ENCODE measurements at places on chromosomes 7 and 10.

GRCh38 chr10:77004917-77005564 lies 632.6 kb downstream of the KCNMA1 start:
- DNase-seq: no peak

DNA sequence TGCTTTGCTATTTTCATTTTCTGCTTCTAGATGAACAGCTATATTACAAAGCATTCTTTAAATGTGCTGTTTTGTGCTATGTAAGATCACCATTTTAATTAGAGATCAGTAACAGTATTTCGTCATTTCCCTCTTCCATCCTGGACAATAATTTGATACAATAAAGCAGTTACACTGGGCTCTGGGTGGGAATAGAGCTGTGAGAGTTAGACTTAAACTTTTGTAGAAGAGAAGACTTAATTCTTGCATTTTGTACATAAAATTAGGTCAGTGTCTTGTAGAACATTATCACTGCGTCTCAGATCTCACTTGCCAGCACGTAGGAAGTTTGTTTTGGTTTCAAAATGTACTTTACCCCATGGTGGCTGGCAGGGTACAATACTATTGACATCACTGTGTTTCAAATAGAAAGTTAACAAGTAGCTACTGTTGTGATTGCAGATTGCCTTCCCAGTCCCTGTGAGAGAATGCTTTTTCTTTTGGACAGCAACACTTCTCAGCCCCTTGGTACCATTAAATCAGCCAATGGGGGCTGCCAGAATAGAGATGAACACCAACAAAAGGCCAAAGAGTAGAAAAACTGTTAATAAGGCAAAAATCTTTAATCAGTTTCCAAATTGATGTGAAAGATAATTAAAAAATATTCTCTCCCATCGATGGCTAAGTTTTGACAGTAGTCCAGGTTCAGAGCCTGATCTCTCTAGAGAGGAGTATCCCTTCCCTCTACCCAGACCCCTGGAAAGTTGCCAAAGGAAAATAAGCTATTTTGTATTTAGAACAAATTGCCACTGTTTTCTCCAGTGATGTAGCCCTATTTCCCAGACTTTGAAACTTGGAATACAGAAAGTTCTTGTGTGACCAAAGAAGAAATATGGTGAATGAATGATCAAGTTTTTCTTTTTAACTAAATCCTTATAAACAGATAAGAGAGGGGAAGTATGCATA lies 35.1 kb downstream of the SMNDC1 start:
- no peak for DNase-seq

- no peak for DNase-seq
Measured at GRCh38 chr10:9834434-9834833, 1183.2 kb upstream of the CELF2 start.

- DNase-seq: no peak
Measured at GRCh38 chr10:23966504-23967051, 242.4 kb upstream of the KIAA1217 start.

DNA sequence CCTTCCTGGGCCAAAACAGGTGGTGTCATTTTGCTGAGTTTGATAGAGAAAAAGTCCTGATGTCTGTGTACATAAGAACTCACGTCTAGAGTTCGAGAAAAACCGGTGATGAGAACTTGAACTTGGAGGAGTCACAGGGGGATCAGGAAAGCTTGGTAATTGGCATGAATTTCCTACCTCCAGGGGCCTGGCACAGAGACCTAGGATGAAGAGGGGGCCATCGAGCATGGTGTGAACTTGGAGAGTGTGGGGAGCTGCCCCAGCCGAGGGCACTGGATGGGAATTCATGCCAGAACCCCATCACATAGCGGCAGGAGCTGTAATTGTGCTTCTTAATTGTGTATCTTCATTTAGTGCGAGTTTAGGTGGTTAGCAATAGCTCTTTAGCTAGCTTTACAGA lies 82.2 kb downstream of the CUX1 start:
- DNase-seq: no peak

- DNase-seq: no peak
Measured at GRCh38 chr7:115822380-115822779, 208.2 kb downstream of the TFEC start.

DNA sequence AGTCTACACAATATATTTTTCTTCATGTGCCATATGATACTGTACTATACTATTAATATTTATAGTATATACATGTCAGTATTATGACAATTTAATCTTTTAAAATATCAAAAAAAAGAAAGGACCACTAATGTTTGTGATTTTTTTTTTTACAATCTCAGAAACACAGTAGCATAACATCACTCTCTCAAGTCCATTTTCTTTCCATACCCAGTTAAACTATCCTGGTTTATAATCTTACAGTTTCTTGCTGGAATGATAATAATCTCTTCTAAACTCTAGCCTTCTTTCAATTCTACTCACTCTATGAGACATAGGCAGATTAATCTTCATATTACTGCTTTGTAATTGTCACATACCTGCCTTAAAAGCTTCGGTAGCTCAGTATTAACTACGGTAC lies 8.9 kb upstream of the PHYHIPL start:
- DNase-seq: no peak

DNA sequence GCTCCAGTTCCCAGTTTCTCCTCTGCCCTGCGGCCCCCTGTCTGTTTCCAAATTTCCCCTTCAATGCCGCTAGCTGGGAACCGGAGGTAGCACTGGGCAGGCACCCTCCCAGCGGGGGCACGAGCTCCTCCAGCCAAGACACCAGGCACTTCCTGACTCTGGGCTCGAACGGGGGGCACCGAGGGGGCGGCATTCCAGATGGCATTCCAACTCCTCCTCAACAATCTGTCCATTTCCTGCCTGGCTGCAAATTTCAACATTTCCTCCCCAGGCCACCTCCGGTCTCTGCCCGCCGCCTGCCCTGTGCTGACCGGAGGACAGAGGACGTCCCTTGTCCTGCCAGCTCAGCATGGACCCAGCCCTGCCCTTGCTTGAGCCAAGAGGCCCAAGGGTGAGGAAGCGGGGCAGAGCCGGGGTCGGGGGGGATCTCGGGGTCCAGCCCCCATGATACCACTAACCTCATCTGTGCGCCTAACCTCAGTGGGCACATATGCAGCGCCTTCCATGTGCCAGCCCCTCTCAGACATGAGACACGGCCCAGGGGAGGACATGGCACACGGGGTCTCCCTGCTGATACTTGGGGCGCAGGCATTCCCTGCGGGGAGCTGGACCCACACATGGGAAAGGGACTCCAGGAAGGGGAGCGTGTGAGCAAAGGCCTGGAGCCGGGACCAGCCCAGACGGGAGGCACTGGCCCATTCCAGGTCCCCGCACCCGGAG lies 58.0 kb downstream of the PDGFA start:
- no peak for DNase-seq

DNA sequence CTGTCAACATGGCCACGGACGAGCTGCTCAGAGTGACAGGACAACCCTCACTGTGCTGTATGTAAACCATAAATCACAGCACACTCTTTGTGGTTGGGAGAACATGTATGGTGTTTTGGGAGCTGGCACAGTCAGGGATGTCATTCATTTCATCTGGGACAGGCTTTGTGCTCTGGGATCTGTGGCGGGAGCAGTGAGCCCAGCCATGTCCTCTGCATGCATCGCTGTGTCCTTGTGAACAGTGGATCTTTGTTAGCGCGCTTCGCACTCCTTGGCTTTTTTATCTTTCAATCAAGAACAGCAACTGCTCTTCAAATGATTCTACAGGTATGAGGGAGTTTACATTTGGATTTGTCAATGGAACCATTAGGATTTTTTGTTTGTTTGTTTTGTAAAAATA lies 7.1 kb downstream of the CCM2 start:
- DNase-seq: no peak

DNA sequence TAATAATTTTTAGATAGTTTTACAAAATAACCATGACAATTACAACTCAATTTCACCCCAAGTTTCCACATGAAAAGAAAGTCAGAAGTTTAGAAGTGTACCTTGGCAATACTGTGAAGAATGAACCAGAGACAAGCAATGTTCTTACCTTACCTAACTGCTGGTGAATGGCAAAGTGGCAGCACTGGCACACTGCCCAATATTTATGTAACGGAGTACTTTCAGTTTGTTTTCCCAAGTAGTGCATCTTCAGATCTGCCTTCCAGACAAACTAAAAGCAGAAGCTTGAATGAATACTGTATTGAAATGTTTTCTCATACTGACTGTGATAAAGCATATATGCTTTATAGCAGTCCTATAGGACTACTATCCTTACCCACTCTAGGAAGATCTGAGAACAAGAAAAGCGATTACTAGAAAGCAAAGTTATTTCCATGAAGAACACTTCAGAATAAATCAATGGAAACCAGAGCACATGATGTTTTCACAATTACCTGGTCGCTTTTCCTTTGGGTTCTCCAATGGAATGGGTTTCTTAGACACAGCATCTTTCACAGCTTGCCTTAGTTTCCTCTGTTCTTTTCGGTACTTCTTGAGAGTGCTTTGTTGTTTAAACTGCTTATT lies 1.5 kb downstream of the NOC3L start:
- DNase-seq: peak; percentile 9

DNA sequence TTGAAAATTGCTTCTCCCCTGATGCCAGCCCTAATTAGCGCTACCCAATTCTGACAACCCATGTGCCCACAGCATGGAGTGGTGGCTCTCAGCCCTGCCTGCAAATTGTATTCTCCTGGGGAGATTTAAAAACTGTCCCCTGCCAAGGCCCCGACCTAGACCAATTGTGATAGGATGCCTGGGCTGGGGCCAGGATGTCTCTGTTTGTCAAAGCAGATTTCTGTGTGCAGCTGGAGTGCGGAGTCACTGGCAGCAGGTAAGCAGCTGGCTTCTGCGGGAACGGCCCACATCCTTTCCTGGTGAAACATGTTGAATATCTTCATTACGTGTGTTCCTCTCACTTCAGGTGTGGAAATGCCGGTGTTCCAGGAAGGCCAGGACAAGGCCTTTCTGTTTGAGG lies 238.6 kb downstream of the WDR37 start:
- DNase-seq: no peak

DNA sequence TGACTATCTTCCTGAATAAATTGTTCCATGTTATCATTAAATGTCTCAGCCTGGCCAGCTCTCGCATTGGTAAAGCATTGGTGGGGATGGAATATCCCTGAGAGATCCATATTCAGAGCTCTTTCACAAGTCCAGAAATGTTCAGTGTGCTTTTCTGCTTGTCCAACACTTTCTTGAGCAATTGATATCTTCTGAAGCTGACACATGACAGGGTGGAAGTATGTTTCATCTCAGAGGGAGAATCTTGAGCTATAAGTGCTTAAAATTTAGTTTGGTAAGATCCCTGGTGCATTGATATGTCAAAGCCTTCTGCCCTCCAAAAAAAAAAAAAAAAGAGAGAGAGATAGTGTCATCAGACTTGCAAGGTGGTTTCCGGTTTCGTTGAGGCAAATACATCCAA lies 7.4 kb downstream of the IFIT3 start:
- DNase-seq: no peak

GRCh38 chr10:73967022-73967429 lies 30.9 kb upstream of the VCL start:
- DNase-seq: peak; percentile 45

DNA sequence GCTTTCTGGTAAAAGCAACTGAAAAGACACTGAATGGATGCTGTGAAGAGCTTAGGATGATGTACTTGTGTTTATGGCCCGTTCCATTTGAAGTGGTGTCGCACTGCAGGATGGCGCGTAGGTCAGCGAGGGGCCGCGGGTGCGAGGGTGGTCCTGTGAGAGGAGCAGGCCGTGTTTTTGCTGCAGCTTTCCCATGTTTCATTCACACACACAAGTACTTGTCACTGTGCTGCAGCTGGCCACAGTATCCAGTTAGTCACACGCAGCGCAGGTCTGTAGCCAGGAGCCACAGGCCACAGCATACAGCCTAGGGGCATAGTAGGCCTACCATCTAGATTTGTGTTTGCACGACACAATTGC lies 23.2 kb downstream of the WIPI2 start:
- no peak for DNase-seq

- peak; percentile 82 for DNase-seq
Measured at GRCh38 chr7:50729962-50730361, 52.7 kb downstream of the GRB10 start.

- peak; percentile 76 for DNase-seq
Measured at GRCh38 chr7:98400542-98401340, at the start of gene BAIAP2L1. Gene BAIAP2L1 (minus strand): TSS chr7:98401090. CDS start chr7:98400852, 238 bp downstream.

GRCh38 chr7:148872188-148872587 lies 11.9 kb downstream of the EZH2 start:
- no peak for DNase-seq

GRCh38 chr7:41754046-41754445 lies 51.2 kb upstream of the INHBA start:
- DNase-seq: no peak

- DNase-seq: no peak
Measured at GRCh38 chr7:52897713-52898112, 137.7 kb upstream of the POM121L12 start.

DNA sequence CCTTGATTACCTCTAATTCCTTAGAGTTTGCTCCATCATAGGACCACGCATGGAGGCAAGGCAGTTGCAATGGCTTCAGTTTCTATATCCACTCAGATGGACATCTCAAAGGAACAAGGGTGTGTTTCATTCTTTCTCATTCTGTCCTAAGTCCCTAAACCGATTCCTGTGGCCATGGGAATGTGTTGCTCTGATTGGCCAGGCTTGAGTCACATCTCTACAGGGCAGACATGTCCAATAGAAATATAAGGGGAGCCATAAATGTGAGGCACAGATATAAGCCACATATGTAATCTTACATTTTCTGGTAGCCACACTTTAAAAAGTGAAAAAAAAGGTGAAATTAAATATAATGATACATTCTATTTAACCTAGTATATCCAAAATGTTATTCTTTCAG lies 16.9 kb upstream of the DLD start:
- no peak for DNase-seq

- no peak for DNase-seq
Measured at GRCh38 chr7:26580711-26581110, 283.7 kb downstream of the SKAP2 start.

GRCh38 chr7:28430616-28431015 lies 18.3 kb downstream of the CREB5 start:
- no peak for DNase-seq

DNA sequence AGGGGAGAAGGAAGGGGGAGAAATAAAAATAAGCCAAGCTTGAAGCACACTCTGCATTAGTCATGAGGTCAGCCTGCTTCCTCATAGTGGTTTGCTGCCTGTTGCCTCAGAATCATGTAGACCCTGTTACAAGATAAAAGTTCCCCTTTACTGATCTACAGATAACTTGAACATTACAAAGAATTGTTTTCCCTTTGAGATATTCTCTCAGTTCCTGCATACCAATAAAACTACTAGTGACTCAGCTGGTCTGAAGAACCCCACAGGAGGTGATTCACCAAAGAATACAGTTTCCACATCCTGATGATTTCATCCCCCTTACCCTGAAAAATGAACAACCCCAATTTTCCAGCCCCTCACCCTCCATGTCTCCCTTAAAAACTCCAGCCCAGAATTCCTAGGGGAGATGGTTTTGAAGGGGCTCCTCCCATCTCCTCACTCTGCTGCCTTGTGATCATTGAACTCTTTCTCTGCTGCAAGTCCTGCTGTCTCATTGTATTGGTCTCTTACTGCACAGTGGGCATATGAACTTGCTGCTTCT lies 31.5 kb upstream of the NRP1 start:
- peak; percentile 3 for DNase-seq
